ENCODE measurements at places on chromosomes 1 and 21.

- DNase-seq: no peak
Measured at GRCh38 chr1:232011961-232012360, 385.4 kb downstream of the DISC1 start.

GRCh38 chr1:1889847-1890505 is 911 bp downstream of the GNB1 start:
- no peak for DNase-seq

DNA sequence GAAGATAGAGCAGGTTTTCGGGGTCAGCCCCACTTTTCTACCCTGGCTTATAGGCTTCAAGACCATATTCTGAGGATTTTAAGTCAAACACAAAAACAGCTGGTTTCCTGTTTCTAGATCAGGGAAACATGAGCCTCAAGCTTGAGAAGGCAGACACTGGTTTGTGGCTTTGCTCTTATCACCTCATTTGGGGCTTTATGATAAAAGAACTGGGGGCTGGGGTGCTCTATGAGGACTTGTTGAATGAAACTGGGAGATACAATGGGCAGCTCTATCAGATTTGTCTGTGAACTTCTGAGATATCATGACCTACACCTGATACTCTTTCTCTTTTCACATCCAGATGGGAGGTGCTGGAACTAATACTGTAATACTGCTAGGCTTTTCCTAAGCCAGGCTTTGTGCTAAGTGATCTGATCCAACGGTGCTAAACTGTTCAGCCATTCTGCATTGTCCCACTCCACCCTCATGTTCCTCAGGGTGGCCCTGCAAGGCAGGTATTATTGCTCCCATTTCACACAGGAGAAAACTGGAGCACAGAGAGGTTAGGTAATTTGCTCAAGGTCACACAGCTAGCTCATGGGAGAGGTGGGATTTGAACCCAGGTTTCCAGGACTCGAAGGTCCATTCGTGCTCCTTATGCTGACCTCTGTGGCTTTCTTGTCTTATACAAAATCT is 6.6 kb downstream of the AJAP1 start:
- no peak for DNase-seq

DNA sequence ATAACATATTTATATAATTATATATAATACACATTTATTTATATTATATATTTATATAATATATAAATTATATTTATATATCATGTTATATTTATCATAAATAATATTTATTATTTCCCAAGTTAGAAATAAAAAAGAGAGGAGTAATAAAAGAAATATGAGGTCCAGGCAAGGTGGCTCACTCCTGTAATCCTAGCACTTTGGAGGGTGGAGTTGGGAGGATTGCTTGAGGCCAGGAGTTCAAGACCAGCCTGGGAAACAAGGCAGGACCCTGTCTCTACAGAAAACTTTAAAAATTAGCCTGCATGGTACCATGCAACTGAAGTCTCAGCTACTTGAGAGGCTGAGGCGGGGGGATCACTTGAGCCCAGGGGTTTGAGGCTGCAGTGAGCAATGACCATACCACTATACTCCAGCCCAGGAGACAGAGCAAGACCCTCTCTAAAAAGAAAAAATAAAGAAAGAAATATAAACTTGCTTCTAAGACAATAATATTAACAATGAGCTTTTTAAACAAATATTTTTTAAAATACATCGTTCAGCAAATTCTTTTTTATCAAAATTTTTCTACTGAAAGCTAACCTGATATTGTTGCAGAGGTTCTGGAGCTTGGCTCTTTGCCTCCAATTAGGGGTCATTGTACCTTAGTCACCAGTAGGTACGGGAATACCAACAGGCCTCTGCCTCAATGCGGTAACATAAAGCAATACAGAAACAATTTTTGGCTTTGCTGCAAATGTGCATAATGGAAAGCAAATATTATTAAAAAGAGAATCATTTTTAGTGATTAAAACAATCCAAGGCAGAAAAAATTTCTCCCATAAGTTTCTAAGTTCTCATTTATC is 290.0 kb downstream of the SETD4 start:
- DNase-seq: no peak

DNA sequence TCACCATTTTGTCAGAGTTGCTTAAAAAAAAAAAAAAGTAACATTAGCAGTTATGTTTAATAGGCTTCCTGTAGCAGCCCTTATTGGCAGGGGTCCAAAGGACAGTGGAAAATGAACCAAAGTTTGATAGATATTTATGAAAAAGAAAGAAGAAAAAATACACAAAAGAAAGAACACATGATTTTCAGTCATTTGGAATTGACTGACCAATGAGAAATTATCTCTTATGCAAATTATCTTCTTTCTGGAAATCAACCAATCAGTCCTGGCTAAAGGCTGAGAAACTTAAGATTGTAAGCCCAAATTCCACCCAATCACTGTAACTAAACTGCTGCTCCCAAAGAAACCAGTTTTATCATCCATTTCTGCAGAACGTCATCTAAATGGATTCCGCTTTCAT is 282.4 kb downstream of the TM2D1 start:
- DNase-seq: no peak

DNA sequence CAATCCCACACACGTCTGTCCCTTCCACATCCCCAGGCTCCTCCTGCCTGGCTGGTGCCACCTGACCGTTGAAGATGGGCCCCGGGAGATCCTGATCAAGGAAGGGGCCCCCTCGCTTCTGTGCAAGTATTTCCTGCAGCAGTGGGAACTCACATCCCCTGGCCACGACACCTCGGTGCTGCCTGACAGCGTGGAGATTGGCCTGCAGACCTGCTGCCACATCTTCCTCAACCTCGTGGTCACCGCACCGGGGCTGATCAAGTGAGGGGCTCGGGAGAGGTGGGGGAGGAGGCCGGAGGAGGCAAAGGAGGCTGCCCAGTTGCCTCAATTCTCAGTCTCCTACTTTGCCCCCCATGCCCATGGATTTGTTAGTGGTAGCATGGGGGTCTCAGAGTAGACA is 5.6 kb downstream of the NCDN start:
- DNase-seq: no peak

DNA sequence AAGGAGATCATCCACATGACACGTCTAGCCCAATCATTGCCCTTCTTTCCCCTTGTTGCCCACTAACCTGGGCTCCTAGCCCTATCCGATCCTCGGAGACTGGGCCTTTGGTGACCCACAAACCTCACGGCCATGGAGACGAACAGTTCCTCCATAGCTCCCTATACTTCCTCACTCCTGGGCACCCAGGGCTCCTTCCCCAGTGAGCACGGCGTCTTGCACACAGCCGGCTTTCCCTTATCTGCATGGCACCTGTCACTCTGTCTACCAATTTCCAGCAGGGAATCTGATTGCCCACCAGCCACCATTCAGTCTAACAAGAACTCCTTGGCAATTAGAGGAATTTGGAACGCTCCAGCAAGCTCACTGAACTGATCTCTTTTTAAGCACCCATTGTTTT is 3.1 kb downstream of the GNG4 start:
- no peak for DNase-seq

GRCh38 chr1:212699625-212700222 is at the start of gene BATF3:
Gene BATF3, minus strand, starts transcription at chr1:212699840. Its CDS starts 78 bp downstream, at chr1:212699762.
- peak; percentile 39 for DNase-seq

- DNase-seq: peak; percentile 8
Measured at GRCh38 chr1:200075938-200076546, 48.5 kb downstream of the NR5A2 start.

DNA sequence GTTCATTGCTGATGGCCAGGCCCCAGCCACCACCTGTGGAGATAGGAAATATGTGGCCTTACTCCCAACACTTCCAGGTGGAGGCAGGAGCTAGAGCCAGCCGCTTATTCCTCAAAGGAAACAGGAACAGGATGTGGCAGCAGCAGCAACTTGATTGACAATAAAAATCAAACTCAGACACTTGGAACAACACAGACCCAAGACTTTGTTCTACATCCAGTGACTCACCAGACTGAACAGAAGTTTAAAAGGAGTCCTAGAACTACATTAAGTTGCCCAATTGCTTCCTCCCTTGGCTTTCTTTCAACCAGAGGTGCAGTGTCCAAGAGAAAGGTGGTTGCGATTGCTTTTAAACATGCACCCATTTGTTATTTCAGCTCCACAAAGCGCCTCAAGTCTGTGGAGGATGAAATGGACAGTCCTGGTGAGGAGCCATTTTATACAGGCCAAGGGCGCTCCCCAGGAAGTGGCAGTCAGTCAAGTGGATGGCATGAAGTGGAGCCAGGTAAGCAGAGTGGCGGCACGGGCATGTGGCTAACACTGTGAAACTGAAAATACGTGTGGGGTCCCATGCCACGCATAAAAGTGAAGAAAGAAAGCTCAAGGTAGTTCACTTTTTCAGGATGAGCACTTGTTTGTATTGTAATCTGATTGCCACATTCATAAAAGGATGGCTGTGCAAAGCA is 276.6 kb downstream of the NFIA start:
- no peak for DNase-seq

DNA sequence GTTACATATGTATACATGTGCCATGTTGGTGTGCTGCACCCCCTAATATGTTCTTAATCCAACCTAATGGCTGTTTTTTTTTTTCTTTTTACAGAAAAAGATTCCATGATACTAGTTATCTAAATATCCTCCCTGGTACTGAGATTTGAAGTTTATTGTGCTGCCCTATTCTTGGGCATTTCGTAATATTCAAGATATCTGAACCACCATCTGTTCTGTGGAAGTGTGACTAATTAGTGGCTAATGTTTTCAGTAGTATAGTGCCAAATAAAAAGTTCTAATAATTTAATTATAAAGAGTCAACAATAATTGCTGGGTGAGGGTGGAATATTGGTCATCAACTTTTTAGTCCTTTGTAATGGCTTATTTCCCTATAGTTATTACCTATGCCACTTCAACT is 217.5 kb downstream of the GABPA start:
- no peak for DNase-seq

GRCh38 chr1:55483523-55483922 is 268.4 kb upstream of the USP24 start:
- no peak for DNase-seq

DNA sequence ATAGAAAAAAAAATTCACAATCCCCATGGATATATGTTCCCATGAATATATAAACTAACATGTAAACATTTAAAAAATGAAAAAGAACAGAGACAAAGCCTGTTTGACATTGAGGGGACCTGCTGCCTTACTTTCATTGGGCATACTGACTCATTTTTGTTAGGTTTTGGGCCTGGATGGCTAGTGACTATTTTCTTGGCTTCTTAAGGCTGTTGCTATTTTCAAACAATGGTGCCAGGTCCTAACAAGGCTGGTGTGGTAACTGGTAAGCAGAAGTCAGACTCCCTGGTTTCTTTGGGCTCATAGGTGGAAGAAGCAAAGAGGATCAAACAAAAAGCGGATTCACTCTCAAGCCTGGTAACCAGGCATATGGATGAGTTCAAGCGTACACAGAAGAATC is 51.0 kb downstream of the LAMC2 start:
- DNase-seq: no peak

- no peak for DNase-seq
Measured at GRCh38 chr1:208164609-208165008, 79.6 kb downstream of the PLXNA2 start.

GRCh38 chr1:229860926-229861325 is 206.1 kb upstream of the GALNT2 start:
- DNase-seq: no peak
